ENCODE measurements at places on chromosomes 4 and X.

DNA sequence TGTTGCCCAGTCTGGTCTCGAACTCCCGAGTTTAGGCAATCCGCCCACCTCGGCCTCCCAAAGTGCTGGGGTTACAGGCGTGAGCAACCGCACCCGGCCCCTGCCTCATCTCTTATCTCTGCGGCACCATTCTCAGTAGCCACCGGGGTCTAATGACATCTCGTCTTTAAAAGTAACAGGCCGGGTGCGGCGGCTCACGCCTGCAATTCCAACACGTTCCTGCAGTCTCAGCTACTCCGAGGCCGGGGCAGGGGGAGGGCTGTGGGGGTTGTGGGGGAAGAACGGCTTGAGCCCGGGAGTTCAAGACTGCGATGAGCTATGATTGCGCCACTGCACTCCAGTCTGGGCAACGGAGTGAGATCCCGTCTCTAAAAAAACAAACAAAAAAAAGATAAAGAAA lies 28.8 kb downstream of the ING2 start:
- no peak for DNase-seq

- no peak for DNase-seq
Measured at GRCh38 chr4:46980851-46981250, 12.5 kb downstream of the GABRA4 start.

DNA sequence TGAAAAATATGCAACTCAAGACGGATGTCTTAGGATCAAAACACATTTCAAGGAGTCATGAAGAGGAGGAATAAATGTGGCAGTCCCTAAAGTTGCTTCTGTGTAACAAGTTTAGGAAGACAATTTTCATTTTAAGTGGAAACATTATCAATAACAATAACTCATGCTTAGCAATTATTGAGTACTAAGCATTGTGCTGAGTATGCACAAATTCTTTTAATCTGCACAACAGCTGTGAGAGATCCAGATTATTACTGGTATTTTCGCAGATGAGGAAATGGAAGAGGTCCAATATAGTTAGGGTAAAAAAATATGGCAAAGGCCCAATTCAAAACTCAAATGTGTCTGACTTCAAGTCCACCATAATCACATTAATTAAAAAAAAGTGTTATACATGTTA lies 2.9 kb upstream of the TEX13B start:
- DNase-seq = no peak

- no peak for DNase-seq
Measured at GRCh38 chrX:38211891-38212635, 8.6 kb downstream of the SRPX start.

- peak; percentile 26 for DNase-seq
Measured at GRCh38 chrX:102599084-102599950, at the start of gene ARMCX5. Gene ARMCX5, plus strand, starts transcription at chrX:102599515. Its CDS starts 2,627 bp downstream, at chrX:102602142.
